ENCODE measurements at places on chromosomes 6 and 20.

- DNase-seq: peak; percentile 53
Measured at GRCh38 chr6:96899019-96899418, 1.3 kb upstream of the NDUFAF4 start.

DNA sequence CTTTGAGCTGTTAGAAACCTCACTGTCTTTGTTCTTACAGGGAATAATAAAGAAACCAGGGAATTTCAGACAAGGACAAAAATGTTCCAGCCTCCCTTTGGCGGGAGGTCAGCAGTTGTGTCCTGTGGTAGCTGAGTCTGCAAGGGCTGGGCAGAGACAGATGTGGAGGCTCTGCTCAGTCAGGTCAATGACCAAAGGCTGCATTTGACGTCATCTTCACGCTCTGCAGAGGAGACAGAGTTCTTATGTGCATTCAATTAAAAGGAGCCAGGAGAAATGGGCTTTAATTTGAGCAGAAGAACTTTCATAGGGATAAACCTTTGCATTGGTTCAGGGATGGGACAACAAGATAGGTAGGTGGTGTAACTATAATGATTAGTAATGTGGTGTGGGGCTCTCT is 45.1 kb upstream of the FOXA2 start:
- no peak for DNase-seq

DNA sequence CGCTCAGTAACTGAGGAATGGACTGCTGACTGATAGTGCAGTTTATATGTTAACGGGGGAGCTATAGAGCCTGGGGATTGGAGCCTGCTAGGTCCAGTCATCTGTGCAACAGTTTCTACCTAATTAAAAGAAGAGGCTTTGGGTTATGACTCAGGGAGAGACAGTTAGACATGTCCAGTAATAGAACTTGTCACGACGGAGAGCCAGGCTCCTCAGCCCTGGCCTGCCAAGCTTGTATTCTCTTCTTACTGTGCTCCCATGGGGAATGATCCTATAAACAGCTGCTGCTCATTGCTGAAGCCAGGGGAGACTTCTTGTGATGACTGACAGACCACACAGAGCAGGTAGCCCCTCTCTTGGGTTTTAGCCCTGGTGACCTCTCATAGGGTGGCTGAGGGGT is 69.3 kb downstream of the SYNJ2 start:
- no peak for DNase-seq

GRCh38 chr6:25637211-25637610 is 14.8 kb upstream of the SCGN start:
- no peak for DNase-seq

DNA sequence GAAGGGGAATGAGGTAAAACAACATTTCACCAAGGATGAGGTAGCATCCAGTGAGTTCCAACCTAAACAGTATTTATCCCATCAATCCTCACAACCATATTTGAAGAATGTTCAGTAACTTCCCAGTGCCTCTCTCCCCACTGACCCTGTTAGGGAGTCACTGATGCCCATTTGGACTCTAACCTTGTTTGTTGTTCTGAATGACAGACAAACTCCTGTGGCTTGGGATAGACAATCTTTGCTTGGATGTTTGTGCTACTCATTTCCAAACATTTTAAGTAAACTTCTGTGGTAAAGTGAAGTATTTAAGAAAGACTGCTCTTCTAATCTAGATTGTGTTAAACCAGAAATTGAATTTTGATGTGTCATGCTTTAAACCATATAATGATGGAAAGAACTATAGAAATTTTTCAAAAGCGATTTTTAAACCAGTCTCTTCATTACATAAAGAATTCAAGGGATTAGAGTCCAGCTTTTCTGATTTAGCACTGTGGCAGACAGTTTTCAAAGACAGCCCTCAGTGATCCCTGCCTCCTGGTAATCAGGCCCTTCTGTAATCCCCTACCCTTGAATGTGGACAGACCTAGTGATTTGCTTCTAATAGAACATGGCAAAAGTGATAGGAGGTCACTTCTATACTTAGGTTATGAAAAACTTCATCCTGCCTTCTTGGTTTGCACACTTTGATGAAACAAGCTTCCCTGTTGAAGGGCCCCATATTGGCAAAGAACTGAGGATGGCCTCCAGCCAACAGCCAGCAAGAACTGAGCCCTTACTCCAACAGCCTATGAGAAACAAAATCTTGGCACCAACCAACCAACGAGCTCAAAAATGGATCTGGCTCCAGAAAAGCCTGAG is 191.6 kb downstream of the DST start:
- no peak for DNase-seq

GRCh38 chr6:164753517-164753916 is 555.9 kb downstream of the C6orf118 start:
- DNase-seq: no peak

DNA sequence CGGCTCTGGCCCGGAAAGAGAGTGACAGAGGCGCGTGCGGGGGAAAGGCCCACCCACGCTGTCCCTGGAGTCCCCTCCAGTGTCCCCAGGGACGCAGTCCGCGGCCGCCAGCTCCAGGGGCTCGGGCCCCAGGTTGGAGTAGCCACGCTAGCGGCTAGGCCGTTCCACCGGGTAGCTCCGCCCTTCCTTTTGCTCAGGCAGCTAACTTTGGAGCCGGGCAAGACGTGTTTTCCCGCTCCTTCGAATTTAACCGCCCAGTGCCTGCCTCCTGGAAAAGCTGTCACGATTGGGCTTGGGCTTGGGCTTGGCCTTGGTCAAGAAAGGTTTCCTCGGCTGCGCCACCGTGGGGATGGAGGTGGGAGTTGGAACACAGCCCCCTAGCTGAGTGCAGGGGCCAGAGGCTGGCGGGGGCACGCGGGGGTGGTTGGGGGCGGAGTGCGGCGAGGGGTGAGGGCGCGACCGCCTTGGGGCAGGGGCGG is 4.7 kb downstream of the LINC00237 start:
- DNase-seq: no peak

- no peak for DNase-seq
Measured at GRCh38 chr20:34112600-34113101, 608 bp upstream of the EIF2S2 start.

- DNase-seq: no peak
Measured at GRCh38 chr20:8156235-8157079, 24.4 kb downstream of the PLCB1 start.

DNA sequence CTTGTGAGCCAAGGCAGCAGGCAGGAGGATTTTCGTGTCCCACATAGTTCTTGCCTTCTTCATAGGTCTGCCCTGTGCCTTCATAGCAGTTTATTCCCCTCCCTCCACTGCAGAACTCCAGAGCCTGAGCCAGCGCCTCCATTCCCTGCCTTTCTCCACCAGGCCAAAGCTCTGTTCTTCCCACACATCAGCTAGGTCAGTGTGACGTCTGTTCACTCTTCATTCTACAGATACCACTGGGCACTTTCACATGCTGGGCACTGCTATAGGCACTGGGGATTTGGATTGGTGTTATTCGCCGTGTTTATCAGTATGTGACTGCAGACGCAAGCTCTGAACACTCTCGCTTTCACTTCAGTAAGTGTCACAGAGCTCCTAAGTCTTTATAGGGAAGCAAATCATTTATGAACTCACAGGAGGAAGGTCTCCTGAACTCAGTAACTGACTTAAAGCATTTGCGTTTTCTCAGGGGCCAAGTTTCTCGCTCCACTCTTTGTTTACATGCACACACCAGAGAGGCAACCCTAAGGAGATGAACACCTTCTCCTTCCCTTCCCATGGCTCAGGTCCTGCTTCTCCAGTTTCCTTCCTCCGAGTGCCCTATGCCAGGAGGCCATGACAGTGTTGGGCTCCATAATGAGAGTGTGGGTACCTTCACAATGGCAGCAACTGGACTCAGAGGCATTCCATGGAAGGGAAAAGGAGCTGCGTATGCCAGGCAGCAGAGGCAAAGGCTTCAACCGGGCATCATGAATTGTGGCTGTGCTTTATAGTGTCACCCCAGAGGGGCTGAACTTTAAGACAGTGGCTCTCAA is 6.3 kb upstream of the APMAP start:
- DNase-seq: no peak

DNA sequence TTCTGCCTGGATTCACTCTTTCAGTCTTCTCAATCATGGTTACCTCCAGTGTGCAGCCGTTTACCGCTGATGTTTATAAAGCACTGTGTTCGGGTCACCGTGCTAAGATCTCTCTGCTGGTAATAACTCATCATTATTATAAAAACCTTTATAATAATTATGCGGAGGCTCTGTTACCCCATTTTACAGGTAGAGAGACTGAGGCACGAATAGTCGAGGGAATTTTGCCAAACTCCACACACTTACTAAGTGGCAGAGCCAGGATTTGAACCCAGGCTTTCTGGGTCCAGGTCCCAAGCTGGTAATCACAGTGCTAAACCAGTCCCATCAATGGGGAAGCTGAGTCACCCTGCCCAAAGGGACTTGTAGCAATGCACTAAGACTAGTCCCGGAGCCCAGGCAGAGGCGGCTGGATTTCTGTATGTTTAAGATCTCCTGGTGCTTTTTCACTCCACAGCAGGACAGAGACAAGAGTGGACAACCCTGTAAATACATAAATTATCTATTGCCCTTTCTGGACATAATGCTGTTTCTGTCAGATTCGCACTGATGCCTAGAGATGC is 48.1 kb downstream of the SYNJ2 start:
- DNase-seq: no peak

GRCh38 chr6:66985816-66986215 is 1278.8 kb upstream of the EYS start:
- no peak for DNase-seq

DNA sequence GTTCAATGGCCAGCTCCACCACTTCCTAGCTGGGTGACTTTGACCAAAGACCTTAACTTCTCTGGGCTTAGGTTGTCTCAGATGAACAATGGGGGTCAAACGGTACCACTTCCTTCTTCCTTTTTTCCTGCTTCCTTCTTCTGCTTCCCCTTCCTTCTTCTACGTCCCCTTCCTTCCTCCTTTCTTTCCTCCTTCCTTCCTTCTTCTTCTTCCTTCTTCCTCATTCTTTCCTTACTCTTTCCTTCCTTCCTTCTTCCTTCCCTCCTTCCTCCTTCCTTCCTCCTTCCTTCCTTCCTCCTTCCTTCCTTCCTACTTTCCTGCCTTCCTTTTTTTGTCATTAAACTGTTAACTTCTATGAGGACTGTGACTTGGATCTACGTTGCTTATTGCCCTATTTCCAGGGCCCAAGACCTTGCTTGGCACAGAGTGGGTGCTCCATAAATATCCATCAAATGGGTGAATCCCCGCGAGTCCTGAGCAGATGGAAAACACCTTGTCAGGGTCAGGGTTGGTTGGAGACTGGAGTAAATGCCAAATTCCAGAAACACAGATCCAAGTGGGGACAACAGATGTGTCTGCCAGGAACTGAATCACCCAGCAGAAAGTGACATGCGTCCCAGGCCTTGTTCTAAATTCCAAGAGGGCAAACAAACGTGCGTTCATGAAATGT is 243.3 kb downstream of the PREX1 start:
- DNase-seq: no peak

DNA sequence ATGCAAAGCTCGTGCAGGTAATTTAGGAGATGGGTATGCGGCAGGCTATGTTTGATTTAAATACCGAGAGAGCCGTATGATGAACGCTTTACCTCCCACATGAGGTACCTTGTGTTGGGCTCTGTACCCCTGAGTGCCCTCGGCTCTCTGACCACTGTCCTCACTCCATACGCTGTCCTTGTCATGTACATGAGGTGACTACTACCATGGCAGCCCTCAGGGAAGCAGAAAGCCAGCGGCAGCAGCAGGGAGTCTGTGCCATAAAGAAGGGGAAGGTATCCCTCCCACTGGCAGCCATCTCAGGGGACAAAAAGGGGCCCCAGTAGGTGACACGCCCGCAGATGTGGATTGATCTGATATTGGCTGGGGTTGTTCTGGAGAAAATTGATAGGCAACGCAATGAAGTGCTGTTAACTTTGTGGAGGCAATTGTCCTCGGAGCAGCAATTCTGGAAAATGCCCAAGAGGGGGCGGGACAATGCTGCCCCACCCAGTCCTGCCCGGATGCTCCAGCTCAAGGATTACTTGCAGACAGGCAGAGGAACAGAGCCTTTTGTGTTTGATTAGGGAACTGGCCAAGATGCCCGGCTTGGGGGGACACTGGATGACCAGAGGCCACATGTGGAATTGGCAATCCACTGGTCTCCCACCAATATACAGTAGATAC is 38.0 kb upstream of the HSF2 start:
- no peak for DNase-seq

DNA sequence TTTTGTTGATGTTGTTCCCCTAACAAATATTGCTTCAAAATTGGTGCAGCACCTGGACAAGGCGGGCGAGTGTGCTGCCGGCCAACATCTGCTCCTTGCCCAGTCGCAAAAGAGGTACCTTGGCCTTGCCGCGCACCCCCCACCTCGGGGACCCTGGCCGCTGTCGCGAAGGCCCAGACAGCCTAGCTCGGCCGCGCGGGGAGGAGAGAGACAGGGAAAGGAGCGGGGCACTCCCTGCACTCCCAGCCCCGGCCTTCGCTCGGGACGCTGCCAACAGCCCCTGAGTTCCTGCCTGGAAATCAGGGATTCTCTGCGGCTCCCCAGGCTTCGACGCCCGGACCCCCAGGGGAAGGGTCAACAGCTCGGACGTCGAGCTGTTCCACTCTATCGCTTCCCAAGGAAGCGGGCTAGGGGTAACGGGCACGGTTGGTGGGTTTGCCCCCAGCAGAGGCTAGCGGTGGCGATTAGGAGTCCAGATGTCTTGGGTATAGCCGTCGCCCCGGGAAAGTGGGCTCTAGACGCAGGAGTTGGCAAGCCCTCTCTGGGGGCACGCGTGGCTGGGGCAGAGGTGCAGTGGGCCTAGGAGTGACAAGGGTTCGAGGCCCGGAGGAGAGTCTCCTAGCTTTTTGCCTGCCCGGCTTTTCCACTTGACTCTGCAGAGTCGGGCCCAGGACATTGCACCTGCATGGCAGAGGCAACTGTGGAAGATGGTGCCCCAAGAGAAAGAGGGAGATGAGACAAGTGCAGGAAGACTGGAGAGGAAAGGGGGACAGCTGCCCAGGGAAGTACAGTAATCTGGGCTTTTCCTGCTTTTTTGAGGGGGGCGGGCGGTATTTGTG is 8.2 kb downstream of the POU3F2 start:
- DNase-seq: no peak

DNA sequence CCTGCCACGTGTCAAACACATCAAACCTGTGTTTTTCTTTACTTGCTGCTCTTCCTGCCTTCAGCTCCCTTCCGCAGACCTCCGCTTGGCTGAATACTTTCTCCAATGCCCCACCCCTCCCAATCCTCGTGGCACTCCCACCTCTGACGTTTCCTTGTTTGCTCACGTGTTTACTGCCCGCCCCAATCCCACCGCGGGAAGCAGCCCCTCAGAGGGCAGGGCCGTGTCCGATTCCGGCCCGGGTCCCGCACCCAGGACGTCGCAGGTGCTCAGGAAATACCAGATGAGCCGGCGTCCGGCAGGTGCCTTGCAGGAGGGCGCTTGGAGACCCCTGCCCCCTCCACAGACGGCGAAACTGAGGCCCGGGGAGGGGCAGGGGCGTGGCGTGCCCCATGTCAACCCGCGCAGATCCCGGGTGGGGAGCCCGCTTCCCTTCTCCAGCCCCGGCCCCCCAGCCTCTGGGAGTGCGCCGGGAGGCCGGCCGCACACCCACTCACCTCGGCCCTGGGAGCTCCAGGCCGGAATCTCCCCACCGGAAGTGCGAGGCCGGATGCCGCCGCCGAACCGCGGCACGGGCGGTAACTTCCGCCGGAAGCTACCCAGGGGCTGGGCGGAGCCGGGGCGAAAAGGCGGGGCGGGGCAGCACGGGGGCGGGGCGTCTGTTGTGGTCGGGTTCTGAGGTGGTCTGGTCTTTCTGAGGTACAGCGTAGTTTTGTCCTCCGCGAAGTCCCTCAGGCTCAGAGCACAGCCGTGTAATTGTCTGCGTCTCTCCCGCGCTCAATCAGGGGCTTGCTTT is 42.3 kb downstream of the ELMO2 start:
- peak; percentile 95 for DNase-seq

GRCh38 chr6:15264902-15265761 is 19.3 kb downstream of the JARID2 start:
- DNase-seq: no peak
